ENCODE measurements at places on chromosomes 16 and 17.

- no peak for DNase-seq
Observed at GRCh38 chr17:75205793-75206163, 299 bp downstream of the NUP85 start.

GRCh38 chr16:17313085-17313611 lies 157.6 kb downstream of the XYLT1 start:
- no peak for DNase-seq

DNA sequence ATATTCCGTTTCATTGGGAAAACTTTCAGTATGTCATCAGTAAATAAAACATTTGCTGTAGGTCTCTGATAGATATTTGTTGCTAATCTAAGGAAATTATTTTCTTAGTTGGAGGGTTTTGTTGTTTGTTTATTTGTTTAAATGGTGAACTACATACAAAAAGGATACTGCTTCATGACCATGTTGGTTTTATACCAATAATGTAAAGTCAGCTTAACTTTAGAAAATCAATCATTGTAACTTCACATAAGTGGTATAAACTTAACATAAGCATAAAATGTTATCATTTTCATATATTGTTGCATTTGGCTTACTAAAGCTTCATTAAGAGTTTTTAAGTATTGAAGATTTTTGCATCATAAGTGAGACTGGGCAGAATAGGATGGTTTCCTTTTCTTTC lies 57.9 kb downstream of the NSRP1 start:
- no peak for DNase-seq

- DNase-seq = no peak
Observed at GRCh38 chr17:60901806-60902205, 224.2 kb downstream of the BCAS3 start.

DNA sequence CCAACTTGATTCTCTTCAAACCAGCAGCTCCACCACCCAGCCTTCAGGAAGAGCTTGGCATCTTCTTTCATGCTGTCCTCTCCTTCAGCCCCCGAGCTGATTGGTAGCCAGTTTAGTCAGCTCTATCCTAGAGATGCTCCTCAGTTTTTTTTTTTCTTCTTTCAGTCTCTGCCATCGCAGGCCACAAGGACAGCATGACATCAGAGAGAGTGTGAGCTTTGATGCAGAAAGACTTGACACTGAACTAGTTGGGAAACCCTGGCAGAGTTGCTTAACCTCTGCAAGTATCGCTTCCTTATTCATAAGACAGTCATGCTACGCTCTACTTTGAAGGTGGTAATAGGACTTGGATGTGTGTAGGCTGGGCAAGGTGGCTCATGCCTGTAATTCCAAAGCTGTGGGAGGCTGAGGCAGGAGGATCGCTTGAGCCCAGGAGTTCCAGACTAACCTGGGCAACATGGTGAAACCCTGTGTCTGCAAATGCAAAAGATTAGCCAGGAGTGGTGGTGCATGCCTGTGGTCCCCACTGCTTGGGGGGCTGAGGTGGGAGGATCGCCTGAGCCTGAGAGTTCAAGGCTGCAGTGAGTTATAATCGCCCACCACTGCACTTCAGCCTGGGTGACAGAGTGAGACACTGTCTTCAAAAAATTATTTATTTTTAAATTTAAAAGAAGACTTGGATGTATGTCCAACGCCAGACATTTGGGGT lies 2.6 kb downstream of the CD300LB start:
- peak; percentile 14 for DNase-seq

DNA sequence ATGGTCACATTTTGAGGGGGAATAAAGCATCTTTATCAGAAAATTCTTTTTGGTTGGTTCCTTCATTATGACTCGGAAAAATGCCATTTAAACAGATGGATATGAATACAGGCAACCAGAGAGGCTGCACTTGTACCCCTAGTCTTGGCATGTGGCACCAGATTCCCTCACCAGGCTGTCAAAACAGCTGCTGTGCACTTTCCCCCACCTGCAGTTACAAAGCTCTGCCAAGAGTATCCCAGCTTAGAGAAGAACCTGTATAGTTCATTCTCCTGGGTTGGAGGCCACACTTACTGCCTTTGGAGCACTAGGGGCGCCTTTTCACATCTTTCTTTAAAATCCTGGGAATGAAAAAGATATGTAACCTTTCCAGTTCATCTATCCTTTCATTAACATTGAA lies 190.3 kb downstream of the KIF2B start:
- DNase-seq = no peak

DNA sequence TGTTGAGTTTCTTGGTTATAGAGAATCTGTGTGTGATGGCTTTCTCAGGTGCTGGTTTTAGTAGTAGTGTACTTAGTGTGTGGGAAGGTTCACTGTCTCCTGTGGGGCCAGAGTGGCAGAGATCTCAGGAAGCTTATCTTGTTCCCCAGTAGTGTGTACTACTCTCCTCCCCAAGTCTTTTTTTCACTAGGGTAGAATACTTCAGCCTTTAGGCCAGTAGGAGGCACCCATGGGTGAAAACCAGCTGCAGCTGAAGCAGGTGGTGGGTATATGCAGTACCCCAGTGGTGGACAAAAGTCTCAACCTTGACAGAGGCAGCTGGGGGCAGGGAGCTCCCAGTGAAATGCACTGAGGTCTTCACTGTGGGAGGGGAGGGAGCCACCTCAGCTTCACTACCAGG lies 109.9 kb downstream of the PHKB start:
- no peak for DNase-seq

DNA sequence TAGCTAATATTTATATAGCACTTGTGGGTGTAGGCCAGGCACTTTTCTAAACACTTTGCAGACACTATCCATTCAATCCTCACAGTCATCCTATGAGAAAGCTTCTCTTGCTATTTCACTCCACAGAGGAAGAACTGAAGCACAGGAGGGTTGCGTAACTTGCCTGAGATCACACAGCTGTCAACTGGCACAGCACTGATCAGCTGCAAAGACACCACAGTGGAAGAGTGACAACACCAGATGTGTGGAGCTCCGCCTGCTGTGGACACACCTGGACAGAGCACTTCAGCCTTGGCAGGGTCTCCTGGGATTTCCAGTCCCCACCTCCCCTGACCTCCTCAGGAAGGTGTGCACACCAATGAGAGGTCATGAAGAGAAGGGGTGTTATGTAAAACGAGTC lies 13.3 kb upstream of the CNEP1R1 start:
- DNase-seq = no peak

DNA sequence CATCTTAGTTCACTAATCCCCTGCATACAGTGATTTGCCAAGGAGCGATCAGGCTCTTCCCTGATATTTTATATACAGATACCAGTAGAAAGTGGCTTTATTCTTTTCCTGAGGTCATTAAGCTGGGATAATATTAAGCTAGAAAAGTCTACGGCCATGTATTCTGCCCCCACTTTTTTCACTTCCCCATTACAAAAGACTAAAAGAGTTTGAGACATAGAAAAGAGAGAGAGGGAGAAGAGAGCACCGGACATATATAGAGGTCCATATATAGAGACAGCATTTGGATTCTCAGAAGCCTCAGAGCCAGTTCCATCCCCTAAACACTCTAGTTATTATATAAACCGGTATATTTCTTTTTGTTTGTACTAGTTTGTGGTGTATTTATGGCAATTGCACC lies 166.5 kb upstream of the ANKFN1 start:
- DNase-seq = no peak

- DNase-seq = no peak
Observed at GRCh38 chr17:62648251-62648955, 20.9 kb downstream of the MRC2 start.

- DNase-seq = no peak
Observed at GRCh38 chr17:40095944-40096791, 4.2 kb downstream of the NR1D1 start.

- no peak for DNase-seq
Observed at GRCh38 chr17:48453447-48453846, 23.4 kb upstream of the SKAP1 start.

DNA sequence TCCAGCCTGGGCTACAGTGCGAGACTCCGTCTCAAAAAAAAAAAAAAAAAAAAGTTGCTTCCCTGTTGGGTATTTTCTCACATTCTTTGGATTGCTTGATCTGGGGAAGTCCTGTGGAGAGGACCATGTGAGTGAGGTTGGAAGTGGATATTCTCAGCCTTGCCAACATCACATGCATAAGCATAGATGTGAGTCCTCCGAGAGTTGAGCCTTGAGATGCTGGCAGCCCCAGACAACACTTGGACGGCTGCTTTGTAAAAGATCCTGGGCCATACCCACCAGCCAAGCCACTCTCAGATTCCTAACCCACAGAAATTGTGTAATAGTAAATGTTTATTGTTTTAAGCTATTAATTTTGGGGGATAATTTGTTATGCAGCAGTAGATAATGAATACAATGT lies 1570.0 kb upstream of the GOT2 start:
- no peak for DNase-seq

- no peak for DNase-seq
Observed at GRCh38 chr17:67253384-67253783, 8.4 kb upstream of the HELZ start.

DNA sequence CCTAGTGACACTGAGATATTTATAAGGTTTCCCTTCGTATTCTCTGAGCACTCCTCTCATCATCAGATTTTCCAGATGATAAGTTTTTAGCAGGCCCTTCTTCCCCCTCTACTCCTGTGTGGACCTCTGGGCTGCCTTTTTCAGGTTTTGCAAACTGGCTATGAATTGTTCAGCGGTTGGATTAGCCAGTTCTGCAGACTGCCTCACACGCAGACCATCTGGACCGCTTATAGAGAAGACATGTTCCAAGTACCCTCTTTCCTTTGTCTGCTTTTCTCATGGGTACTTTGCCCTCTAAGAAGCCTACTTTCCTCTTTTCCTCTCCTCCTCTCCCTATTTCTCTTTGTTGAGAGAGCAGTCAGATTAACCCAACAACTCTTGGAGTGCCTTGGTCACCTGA lies 111.6 kb downstream of the GRIN2A start:
- DNase-seq = no peak

- no peak for DNase-seq
Observed at GRCh38 chr16:4623593-4623992, 1.0 kb upstream of the MGRN1 start.

DNA sequence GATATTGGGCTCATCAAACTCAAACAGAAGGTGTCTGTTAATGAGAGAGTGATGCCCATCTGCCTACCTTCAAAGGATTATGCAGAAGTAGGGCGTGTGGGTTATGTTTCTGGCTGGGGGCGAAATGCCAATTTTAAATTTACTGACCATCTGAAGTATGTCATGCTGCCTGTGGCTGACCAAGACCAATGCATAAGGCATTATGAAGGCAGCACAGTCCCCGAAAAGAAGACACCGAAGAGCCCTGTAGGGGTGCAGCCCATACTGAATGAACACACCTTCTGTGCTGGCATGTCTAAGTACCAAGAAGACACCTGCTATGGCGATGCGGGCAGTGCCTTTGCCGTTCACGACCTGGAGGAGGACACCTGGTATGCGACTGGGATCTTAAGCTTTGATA lies 2.6 kb upstream of the HPR start:
- DNase-seq = no peak

DNA sequence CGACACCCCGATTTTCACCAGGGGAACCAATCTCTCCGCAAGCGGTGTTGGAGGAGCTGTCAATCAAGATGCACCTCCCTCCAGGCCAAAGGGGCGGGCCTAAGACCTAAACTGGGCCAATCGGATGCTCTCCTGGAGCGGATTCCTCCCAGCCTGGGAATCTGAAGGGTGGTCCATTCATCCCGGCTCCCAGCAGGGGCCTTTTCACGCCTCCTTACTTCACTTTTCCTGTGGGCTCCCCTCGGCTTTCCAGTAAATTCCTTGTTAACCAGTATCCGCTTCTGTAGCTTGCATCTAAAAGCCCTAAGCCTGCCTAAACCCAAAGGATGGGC lies 17.1 kb downstream of the C16orf74 start:
- DNase-seq = peak; percentile 91

DNA sequence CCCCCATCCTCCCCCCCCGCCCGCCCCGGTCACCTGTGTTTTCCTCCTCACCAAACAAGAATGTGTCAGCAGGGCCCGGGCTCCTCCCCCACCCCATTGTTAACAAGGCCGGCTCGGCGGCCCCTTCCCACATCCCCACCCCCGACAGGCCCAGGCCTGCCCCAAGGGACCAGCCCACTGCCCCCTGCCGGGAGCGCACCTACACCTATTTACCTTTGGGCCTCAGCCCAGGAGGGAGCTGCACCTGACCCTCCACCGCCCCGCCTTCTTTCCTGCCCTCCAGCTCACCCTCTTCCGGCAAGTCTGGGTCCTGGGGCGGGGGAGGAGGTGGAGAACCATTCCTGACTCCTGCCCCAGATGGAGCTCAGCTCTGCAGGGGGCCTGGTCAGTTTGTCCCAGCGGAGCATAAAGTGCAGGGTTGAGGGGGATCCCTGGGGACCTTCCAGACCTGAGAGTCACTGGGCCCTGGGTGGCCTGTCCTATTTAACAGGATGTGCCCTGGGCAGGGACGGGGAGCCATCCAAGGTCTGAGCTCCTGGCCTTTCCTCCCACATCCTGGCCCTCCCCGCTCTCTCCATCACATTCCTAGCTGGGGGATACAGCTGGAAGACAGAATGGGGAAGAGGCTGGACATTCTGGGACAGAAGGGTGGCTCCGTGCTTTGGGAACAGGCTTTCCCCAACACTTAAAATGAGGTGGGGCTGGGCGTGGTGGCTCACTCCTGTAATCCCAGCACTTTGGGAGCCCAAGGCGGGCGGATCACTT lies 8.3 kb downstream of the FOXJ1 start:
- DNase-seq = peak; percentile 98

DNA sequence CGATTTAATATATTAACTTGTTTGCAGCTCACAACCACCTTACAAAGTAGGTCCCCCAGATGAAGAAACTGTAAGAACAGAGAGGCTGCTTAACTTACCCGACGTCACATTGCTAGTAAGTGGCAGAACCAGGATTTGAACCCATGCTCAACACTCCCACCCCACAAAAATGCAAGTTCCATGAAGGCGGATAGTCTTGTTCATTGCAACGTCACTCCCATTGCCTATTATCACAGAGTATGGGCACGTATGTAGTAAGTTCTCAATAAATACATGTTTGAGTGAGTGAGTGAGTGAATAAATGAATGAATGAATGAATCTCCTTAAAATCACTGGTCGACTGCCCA lies 1.1 kb downstream of the USP31 start:
- DNase-seq = no peak

- DNase-seq = peak; percentile 81
Observed at GRCh38 chr16:117379-118365, 20.8 kb downstream of the NPRL3 start.

DNA sequence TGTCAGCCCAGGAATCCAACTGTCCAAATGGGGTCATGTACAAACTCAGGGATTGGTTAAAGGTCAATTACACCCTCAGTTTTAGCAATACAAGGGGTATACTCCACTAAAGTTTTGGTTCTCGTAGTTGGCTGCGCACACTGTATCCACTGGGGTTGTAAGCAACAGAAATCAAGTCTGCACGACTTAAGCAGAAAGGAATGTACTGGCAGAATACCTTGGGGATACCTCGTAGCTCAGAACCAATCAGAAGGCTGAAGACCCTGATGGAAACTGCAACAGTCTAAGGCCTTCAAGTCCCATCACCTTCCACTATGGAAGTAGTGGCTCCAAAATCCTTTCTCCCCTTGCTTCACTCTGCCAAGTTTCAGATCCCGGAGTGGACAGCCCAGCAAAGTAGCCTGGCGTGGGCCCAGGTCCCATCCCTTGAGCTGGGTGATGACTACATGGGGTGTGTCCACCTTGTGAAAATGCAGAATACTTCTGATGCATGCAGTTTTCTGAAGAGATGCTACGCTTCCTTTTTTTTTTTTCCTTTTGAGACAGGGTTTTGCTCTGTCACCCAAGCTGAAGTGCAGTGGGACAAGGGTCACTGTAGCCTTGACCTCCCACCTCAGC lies 21.1 kb upstream of the RPH3AL start:
- no peak for DNase-seq

Data from H9 (cell line).